ENCODE measurements at places on chromosomes 11 and 22.

DNA sequence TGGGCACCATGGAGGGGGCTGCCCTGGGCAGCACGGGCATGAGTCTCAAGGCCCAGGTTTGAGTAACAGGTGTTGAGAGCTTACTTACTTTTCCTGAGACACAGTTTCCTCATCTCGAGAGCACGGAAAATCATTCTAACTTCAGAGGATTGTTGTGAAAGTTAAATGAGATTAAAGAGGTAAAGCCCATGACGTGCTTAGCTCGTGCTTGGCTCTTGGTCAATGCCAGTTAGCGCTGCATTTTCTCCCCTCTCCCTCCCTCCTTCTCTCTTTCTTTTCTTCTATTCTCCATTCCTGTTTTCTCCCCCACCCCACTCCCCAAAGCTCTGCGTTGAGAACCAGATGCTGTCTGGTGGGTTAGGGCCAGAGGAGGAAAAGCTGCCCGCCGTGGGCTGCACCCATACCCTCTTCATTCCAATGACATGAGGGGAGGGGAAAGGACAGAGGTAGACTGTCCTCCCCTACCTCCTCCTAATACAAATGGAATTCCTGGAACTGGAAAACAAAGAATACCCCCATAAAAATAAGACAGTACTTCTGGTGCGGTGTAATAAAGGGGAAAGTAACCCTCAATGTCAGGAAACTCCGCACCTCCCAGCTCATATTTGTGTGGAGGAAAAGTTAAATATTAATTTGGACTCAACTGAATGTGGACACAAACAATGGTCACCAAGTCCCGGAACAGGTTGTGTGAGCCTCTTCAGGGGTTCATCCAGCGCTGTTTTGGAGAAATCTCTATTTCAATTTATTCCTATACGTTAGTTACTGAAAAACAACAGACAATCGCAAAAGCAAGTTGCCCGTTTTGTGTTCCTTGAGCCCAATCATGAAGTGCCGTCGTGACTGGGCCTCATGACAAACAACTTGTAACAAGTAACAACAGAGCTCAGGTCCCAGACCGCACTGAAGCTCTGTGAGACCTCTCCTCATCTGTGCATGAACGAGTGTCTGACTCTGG lies 54.8 kb upstream of the B3GAT1 start:
- DNase-seq = peak; percentile 27

DNA sequence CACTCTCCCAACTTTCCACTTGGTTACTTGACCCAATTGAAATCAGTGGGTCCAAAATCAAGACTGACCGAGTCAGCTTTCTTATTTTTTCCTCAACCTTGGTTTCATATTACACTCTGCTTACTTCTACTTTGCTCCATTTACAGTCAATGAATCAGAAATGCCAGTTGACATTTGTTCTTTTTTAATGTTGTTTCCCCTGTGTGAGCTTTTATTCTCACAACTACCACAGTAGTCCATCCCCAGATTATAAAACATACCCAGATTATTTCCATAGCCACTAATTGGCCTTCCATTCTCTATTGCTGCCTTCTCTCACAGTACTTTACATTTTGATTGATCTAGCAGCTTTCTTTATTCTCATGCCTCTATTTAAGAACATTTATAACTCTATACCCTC lies 50.0 kb downstream of the DNAJC24 start:
- no peak for DNase-seq

DNA sequence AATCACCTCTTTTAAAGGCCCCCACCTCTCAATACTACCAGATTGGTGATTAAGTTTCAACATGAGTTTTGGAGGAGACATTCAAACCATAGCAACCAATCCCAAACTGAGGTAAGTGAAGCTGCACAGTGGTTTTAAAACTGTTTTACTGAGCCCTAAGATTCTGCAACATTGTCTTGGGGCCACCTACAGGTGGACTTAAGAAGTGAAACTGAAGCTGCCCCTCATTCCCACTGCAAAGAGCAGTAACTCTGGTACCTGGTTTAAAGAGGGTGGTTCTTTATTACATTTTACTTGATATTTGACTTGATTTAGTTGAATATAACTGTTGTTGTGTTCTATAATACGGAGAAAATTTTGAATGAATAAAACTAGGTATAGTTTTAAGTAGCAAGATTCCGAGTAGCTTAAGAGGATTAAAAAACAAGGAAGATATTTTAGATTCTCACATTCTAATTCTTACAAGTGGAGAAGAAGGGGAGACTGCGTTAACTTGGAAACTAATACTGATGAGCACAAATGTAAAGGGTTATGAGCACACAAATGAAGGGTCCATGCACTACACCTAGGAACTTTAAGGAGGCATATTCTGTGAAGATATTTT lies 26.7 kb downstream of the SYT9 start:
- no peak for DNase-seq

DNA sequence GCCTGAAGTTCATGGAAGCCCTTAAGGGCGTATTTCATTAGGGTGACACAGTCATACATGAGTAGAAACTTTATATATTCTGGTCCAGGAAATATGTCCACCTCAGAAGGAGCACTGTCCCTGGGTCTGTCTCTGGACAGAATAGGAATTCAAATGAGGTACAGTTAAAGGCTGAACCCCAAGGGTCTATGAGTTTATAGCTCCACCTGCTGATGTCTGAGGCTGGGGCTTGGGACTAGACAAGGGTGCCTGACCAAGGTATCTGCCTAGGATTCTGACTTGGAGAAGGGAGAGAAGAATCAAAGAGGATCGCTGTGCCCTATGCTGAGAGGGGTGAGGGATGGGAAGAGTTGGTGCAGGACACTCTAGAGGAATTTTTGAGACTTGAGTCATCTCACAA lies 14.9 kb downstream of the HEPHL1 start:
- DNase-seq = no peak

- no peak for DNase-seq
Observed at GRCh38 chr11:115207166-115207591, 297.0 kb downstream of the CADM1 start.

DNA sequence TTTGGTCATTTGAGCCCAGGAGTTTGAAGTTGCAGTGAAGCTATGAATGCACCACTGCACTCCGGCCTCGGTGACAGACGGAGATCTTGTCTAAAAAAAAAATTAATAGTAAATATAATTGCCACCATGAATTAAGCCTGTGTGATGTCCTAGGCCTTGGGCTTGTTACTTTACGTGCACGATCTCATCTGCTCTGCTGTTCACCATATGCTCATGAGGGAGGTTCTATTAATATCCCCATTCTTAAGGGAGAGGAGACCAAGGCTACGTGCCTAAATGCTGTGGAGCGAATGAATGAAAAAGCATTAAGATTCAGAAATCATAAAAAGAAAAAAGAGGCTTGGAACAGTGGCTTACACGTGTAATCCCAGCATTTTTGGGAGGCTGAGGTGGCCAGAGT lies 2.6 kb upstream of the ATG2A start:
- peak; percentile 35 for DNase-seq

GRCh38 chr11:18393581-18394274 lies 635 bp upstream of the LDHA start:
- no peak for DNase-seq

GRCh38 chr11:109957601-109958000 lies 135.6 kb upstream of the ZC3H12C start:
- DNase-seq = no peak

DNA sequence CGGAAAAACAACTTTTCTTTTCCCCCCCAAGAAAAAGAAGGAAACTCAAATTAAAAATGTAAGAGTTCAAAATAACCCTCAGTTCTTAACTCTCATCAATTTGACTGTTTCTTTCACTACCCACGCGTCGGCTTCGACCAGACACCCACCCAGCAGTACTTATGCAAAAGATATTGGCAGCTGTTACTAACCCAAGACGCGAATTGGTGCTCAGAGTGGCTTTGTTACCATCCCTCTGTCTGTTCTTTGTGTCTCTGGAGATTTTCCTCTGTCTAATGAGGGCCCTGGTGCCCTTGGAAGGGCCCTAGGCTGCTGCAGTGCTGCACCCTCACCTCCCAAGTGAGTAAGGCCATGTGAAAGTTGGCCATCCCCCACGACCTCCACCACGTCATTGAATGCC lies 180.5 kb upstream of the NECTIN1 start:
- DNase-seq = no peak

DNA sequence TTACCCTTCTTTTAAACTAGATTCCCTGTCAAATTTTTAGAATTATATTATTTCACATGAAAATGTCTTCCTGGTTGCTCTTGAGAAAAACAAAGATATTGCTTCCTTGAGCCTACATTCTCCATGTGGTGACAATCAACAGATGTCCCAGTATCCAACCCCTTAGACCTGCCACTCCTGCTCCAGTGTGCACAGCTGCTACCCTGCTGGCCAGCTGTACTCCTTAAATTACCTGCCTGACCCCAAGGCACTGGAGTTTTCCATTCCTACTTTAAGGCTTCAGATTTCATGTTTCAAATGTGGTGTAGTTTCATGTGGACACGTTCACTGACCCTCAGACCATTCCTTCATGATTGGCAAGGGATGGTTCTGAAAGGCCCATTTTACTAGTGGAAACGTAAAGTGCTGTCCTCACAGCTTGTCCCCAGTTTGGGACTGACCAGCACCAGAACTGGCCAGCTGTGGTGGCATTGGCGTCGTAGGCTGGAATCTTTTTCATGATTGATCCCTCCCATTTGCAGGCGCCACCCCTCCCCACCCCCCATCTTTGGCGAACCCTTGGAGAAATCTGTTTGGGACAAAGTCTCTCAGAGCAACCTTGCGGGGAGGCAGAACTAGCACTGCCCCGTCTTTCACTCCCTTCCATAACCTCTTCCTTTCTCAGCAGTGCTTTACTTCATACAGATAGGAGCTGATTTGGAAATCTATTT lies 123.5 kb downstream of the DBX1 start:
- DNase-seq = no peak

DNA sequence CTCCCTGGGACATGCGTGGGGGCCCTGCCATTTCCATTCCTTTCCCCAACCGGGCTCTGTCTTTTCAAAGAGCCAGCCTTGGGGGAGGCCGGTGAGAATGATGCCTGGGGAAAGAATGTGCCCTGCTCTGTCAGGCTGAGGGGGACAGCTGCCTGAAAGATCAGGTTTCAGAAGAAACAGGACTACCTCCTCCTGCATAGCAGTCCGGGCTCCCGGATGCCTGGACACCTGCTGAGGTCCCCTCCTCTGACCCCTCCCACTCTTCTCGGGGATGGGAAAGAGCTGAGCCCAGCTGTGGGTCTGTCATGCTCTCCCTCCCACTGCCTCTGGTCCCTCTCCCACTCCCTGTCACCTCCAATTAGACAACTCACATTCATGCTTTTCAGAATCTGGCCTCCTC lies 41.8 kb upstream of the CDON start:
- DNase-seq = no peak

GRCh38 chr22:37775785-37776638 lies 31.7 kb upstream of the GCAT start:
- no peak for DNase-seq

All from sigmoid colon (tissue), 7 donors.